Activated T-cell treated with anti-CD3 and anti-CD28 coated beads, Interleukin-2, amount 50 U/mL, for 24 hours (primary cell): ENCODE measurements at places on chromosomes 7 and 10.

DNA sequence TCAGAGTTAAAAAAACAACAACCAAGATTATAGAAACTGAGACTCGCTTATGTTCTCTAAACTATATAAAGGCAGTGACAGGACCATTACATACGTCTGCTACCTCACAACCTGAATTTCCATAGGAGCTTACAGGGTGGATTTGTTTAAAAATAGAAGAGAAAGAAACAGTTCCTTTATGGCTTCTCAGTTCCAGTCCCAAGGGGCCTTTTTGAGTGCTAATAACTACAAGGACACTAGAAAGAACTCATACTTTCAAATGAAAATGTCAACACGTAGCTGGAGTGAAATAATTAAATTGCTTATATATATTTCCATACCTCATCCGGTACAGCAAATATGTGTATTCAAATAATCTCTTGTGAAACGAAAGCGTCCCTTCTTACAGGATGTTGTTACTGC lies 19.7 kb downstream of the TSPAN12 start:
- no peak for DNase-seq

- no peak for DNase-seq
Measured at GRCh38 chr7:117995850-117996650, 122.8 kb upstream of the CTTNBP2 start.

DNA sequence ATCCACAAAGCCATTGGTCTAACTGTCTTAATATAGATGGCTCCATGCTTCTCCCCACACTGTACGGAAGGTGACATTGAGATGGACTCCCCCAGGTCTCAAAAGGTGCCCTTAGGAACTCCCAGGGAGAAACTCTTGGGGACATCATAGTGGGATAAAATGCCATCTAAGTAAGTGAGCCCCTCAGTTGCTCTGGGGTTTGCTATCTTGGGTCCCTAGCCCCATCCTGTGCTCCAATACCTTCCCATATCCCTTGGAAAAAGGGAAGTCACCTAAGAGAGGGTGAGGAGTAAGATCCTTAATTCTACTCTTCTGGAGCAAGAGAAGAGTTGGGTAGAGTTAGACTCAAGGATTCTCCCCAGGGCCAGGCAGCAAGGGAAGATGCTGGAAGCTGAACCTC lies 7.9 kb downstream of the PRRT4 start:
- DNase-seq, result no peak

DNA sequence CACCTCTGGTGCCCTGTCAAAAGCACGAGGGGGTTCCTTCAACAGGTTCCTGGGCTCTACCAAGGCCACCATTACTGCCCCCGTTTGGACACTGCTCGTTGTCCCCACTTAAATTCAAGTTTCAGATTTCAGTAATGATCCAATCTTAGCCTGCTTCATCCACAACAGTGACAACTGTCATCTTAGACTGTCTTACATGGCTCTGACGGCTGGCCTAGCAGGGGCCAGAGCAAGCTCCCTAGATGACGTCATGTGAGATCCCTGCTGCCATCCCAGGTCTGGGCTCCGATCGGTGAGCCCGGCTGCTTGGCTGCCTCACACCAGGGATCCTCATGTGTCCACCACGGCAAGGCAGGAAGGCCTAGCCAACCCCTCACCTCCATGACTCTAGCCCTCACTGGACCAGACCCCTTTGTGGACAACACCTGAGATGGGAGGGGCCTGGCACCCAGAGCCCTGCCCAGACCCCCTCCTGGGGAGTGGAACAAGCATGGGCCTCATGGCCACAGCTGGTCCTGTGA lies 82.5 kb downstream of the FAM53B start:
- DNase-seq, result no peak

DNA sequence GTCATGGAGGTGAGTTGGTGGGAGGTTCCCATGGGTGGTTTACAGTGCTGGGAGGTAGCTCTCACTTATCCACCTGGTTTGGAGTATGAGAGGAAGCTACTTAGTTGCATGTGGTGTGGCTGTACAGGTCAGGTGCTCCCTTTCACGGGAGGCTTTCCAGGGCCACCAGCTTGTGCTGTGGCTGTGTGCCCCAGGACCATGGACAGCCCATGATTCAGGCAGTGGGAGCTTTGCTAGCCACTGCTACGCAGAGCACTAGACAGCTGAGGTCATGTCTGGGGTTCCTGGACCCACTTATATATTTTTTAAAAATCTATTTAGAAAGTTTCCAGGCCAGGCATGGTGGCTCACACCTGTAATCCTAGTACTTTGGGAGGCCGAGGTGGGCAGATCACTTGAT lies 42.5 kb upstream of the KCNMA1 start:
- no peak for DNase-seq

GRCh38 chr10:3033925-3034324 lies 33.4 kb upstream of the PFKP start:
- no peak for DNase-seq

GRCh38 chr7:35819310-35819709 lies 18.5 kb downstream of the SEPTIN7 start:
- DNase-seq, result no peak

- DNase-seq, result no peak
Measured at GRCh38 chr10:108545921-108546320, 1377.4 kb downstream of the XPNPEP1 start.

DNA sequence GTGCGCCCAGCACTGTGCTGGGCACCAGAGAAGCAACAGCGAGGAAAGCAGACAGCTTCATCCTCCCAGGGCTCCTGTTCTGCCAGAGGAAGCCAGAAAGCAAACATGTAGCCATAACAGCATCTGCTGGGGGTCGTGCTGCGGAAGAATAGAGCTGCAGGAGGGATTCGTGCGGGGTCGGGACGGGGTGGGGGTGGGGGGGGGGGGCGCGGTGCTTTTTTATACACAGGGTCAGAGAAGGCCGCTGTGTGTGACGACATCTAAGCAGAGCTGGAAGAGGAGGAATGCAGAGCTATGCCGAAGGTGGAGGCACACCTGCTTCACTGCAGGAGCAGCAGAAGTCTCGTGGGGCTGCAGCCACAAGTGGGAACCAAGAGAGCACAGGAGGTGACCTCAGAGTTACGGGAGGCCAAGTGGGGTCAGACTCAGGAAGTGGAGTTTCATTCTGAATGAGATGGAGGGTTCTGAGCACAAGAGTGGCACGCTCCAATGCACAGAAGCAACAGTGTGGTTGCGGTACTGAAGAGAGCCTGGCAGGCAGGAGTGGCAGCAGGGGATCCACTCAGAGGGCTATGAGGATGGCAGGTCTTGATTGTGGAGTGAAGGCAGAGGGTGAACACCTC lies 11.1 kb downstream of the PKD1L1 start:
- DNase-seq, result no peak

GRCh38 chr10:37857287-37858211 lies at the start of gene ZNF248:
ZNF248 (minus strand) TSS chr10:37857610; CDS start chr10:37856310, 1,300 bp downstream.
- peak; percentile 95 for DNase-seq

- no peak for DNase-seq
Measured at GRCh38 chr7:143519411-143520131, 41.9 kb downstream of the TAS2R41 start.

DNA sequence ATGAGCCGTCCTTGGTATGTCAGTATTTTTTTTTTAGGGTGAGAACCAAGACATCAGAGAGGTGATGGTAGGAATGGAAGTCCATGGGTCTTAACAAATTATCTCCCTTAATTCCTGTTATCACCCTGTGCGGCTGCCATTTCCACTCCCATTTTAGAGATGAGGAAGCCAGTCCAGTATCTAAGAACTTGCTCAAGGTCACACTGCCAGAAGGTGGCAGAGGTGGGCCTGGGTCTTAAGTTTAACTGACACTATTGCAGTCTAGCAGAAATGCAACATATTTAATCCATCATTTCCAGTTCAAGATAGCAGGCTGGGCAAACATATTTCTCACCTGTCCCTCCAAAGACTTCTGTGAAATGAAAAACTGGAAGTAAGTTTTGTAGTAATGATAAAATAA lies 108.3 kb downstream of the GLI3 start:
- DNase-seq, result no peak

DNA sequence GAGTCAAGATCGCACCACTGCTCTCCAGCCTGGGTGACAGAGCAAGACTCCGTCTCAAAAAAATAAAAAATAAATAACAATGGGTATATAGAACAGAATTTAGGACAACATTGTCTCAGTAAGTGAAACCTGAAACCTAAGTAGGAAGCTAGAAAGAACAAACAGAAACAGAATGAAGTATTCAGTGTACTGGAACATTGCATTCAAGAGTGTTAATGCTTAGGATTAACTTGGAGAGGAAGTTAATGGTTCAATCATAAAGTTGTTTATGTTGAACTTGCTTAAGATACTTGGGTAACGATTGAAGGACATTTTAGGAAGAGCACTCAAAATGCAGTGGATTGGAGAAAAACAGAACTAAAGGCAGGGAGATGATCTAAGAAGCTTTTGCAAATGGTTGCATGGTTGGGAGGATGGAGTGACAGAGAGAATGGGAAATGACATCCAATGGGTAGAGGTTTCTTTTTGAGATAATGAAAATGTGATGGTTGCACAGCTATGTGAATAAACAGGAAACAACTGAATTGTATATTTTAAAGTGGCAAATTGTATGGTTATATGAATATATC lies 233.7 kb downstream of the ADK start:
- DNase-seq, result no peak

- no peak for DNase-seq
Measured at GRCh38 chr10:122117475-122117874, 128.5 kb downstream of the TACC2 start.

GRCh38 chr10:28783087-28783486 lies 105.8 kb downstream of the BAMBI start:
- DNase-seq, result no peak

DNA sequence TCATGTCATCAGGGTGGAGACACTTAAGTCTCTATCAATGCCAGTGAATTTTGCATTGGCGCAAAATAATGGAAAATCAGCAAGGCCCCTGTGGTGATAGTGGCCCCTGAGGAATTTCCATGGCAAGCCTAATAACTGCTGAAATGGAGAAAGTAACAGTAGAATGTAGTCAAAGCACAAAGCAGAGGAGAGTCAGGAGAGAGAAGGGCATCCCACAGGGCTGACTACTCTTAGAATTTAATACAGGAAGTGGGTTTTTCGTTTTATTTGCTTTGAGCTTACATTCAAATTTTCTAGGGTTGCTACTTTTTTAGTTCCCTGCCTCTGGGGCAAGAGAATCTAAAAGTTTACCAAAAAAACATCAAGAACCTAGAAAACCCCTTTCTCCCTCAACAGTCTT lies 39.0 kb downstream of the BZW2 start:
- DNase-seq, result no peak

DNA sequence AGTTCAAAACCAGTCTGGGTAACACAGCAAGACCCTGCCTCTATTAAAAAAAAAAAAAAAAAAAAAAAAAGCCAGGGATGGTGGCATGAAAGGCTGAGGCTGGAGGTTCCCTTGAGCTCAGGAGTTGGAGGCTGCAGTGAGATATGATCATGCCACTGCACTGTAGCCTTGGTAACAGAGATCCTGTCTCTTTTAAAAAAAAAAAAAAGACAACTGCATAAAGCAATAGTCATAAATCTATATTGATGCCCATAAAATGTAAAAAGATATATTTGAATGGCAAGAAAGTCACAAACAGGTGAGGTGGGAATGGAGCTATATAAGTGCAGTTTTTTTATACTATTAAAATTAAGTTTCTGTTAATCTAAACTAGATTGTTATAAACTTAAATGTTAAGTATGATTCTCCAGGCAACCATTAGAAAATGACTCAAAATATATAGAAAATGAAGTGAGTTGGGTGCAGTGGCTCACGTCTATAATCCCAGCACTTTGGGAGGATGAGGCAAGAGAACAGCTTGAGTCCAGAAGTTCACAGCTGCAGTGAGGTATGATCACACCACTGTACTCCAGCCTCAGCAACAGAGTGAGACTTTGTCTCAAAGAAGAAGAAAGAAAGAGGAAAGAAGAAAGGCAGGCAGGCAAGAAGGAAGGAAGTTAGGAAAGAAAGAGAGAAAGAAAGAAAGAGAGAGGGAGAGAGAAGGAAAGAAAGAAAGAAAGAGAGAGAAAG lies 13.4 kb upstream of the HNRNPH3 start:
- no peak for DNase-seq

GRCh38 chr7:30502470-30503251 lies 2.0 kb downstream of the GGCT start:
- no peak for DNase-seq

DNA sequence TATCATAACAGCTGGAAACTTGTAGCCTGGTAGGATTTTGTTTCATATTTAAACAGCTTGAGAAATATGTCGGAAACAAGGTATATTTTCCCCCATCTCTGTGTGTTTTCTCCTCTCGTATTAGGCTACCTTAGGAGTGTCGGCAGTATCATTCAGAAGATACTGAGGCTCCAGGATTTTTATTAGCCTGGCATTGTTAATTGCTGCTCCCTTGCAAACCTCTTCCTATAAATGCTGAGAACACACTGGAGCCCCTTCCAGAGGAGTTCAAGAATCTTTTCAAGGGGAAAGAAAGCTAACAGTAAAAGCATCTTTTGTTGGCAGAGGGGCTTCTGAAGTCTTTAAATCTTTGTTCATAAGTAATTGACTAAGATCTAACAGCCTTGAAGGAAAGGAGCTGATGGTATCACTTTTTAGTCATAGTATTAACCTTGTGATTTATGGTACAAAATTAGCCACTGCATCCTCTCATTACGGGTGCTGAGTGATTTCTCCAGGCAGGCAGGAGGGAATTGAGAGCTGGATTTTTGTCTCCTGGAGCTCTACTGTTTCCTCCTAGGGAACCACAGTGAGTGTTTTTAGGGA lies 998.7 kb downstream of the LRMDA start:
- DNase-seq, result no peak

DNA sequence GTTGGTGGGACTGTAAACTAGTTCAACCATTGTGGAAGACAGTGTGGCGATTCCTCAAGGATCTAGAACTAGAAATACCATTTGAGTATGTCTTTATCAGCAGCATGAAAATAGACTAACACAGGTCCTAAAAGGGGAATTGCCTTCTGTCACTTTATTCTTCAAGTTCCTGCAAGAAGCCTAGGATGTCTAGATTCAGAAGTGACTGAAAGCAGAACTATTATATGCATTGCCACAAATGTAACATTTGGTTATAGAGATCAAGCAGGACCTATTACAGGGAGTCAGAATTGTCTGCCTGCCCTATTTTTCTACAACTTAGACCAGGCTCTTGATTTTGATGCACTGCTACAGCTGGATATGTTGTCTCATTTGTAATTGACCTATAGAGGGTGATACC lies 364.7 kb downstream of the SORCS1 start:
- DNase-seq, result no peak

GRCh38 chr10:74855027-74855426 lies 28.6 kb downstream of the KAT6B start:
- DNase-seq, result no peak

- no peak for DNase-seq
Measured at GRCh38 chr7:129094501-129094900, 39.6 kb upstream of the TNPO3 start.

DNA sequence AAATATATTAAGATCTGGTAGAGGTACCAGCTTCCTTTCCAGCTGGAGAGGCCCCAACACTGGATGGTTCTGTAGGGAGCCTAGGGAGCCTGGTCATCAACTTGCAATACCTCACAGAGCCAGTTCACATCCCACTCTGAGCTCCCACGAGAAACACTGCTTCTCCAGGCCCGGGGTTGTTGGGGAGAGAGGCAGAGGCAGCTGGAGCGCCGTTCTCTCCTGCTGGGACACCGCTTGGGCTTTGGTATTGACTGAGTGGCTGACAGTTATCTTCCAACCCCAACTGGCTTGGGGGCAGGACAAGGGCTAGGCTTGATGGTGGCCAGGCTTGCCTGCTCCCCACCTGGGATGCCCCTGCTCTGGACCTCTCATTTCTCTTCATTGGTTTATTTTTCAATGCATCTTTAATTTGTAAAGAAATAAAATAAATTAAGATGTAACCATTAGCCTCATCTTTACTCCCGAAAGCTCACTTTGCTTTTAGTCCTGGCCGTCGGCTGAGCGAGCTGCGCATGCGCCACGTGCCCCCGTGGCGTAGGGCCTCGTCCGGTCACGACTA lies 10.0 kb upstream of the CHCHD1 start:
- DNase-seq, result no peak
